ENCODE measurements at places on chromosomes 5 and 9.

DNA sequence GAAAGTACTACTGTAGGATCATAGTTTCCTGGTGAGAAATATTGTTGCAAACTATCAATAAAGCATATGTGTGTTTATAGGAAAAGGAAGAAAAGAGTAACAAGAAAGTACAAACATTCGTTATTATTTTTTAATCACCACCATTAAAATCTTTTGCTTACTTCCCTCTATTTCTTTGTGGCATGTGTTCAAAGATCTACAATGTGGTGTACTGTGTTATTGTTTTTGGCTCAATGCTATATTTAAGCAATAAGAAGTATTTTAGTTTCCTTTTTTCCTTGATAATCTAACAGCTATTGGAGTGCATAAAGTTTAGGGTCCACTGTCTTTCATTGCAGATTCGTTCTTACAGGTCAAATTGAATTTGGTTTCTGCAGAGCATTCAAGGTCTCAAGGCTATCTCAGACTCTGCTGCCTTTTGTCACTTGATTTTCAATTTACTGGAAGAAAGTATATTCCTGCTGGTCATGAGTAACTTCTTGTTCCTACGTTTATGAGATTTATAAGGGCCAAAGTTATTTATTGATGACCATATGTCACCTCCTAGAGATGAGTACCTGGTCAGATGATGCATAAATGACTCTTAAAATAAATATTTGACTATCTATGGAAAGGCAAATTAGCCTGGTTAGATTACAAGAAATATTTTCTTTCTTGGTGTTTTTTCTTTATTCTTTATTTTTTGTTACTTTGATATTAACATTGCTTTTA, 323.0 kb downstream of the TMEM167A start:
- no peak for DNase-seq

- DNase-seq: no peak
Measured at GRCh38 chr9:132293145-132293721, 61.6 kb downstream of the SETX start.

- no peak for DNase-seq
Measured at GRCh38 chr9:35397216-35397698, 92.7 kb upstream of the RUSC2 start.

DNA sequence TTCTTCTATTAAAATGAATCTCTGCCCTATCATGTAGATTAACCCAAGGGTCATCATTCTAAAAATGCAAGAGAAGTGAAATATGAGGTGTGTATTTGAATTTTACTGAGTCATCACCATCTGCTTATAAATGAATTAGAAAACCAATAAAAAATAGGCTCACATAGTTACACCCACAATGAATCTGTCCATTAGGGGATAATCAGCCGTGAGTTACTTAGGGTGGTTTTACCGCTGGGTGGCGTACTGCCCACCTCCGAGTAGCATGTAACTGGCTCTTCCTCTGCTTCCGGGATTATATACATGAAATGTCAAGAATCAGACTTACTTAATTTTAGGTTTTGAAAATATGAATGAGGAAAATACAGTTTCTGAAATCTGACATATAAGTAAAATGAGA, 332.9 kb upstream of the CCNG1 start:
- DNase-seq: no peak

- no peak for DNase-seq
Measured at GRCh38 chr5:33468775-33469435, 28.1 kb downstream of the TARS1 start.

GRCh38 chr9:34124926-34125325, 1.6 kb downstream of the DCAF12 start:
- no peak for DNase-seq

- DNase-seq: no peak
Measured at GRCh38 chr5:74378464-74378863, 262.1 kb downstream of the ENC1 start.

DNA sequence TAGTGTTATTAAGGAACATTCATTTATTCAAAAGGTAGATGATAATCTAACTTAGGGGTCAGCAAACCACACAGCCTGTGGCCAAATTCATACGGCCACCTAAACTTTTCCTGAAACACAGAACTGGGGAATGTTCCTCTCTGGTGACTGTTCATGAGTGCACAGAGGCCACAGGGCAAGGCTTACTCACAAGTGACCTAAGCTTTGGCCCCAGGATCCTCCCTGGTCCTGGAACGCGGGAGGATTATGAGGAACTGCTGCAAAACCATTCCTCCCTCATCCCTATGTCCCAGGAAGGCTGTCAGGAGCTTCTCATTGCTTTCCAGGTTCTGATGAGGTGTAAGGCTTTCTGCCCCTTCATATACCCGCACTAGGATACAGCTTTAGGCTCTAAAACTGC, 397.6 kb downstream of the SEMA5A start:
- no peak for DNase-seq

DNA sequence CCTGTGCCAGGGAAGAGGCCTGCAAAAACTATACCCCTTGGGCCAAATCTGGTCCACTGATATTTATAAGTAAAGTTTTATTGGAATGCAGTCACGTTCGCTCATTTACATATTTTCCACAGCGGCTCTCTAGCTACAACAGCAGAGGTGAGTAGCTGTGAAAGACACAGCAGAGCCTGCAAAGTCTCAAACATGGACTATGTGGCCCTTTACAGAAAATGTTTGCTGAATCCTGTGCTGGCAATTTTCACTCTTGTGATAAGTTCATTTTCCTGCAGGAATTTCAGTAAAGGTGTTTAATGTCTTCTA, 70.1 kb downstream of the EPB41L4B start:
- no peak for DNase-seq

DNA sequence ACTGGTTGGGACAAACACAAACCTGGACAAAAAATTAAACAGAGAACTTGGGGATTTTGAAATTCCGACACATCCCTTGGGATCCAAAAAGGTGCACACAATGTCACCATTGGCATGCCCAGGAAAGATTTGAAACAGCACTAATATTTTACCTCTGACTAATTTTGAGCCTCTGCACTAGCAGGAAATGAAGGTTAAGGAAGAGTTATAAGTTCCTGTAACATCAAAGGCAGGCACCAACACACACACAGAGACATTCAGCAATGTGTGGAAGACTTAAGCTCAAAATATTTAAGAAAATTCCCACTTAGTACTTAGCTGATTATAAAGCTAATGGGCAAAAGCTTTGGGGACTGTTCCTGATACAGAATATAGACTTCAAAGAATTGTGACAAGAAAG, 247.0 kb downstream of the CDH9 start:
- no peak for DNase-seq

GRCh38 chr9:115202181-115202580, 84.2 kb upstream of the TNC start:
- DNase-seq: no peak

GRCh38 chr5:36111238-36111637, 40.4 kb downstream of the LMBRD2 start:
- no peak for DNase-seq

GRCh38 chr5:137292461-137293027, 206.6 kb downstream of the SPOCK1 start:
- peak; percentile 76 for DNase-seq

DNA sequence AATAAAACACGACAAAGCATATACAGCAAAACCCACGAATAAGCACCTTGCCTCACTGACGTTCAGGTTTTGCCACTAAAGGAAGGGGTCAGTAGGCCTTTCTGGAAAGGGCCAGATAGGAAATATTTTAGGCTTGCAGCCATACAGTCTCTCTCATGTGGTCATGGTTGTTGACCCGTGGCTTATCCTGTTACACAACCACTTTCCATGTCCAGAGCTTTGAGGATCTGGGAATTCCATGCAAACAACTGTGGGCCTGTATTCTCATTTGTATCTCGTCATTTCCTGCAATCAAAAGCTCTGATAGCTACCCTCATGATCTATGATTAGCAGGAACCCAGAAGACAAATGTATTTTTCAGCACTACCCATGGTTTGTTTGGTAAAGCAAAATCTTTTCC, 108.3 kb downstream of the DRD1 start:
- DNase-seq: no peak

- DNase-seq: no peak
Measured at GRCh38 chr9:38682713-38683112, 37.2 kb downstream of the FAM240B start.

Data from renal pelvis (tissue), 12 donors.